Urinary bladder (tissue), 4 donors: ENCODE measurements at places on chromosomes 2 and 18.

DNA sequence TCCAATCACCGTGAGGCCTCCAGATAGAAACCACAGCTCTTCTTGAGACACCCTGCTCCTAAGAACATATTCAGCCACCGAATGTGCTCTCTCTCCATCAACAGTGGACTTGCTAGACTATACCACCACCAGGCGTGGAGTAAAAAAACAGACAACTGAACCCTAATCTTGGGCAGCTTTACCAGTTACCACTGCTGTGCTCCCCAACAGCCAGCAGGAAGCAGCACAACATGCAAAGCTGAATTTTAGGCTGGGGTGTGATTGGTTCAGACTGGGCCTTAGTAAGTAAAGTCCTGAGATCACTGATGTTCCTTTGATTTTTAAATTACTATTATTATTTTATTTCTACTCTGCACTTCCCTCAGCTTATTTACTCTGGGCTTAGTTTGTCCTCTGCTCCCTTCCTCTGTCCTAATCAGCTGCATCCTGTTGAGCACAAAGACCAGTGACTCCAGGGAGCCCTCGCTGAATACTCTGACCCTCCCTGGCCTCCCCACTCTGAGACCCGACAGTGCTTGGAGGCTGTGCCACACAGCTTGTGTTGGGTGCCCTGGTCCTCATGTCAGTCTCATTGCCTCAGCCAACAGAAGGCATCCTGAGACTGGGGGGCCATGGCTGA is 21.9 kb downstream of the MRPL35 start:
- DNase-seq, result no peak

- DNase-seq, result no peak
These were observed 141.0 kb downstream of the GLI2 start for GRCh38 chr2:120876526-120877280.

DNA sequence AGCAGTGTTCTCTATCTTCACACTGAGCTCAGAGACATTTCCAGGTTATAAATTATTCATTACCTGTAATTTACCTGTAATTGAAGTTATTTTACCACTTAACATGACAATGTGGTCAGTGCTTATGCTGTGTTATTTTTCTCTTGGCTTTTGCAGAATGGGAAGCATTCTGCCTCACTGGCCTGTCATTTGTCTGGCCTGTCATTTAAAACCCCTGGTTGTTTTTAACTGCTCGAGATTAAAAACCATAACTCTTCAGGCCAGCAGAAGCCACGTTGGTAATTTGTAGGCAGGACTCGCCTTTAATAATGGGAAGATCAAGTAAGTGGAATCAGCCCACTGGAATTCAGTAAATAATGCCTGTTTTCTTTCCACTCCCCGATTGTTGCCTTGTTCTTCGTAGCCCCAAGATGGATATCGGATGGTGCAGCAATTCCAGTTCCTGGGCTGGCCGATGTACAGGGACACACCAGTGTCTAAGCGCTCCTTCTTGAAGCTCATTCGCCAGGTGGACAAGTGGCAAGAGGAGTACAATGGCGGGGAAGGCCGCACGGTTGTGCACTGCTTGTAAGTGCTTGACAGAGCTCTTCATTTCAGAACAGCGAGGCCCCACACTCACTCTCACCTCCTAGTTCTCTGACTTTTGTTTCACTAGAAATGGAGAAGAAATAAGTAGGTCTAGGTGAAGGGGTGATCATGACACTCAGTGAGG is 222.4 kb upstream of the RAB12 start:
- DNase-seq, result no peak

DNA sequence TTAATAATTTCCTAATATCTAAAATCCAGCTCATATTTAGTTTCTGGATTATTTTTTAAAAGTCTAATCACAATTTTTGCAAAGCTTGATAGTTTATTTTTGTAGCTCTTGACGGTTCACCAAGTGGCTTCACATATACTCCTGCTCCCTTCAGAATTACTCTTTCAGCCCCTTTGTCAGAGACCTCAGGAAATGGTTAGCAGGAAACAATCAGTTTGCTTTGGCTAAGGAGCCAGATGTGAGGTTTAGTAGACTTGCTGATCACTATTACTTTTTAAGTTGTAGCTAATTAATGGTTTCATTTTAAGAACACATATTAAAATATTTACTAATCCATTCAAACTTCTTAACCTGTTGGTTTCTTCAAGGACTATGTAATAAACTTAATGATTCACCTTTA is 2.3 kb downstream of the RBBP8 start:
- no peak for DNase-seq

GRCh38 chr2:20182241-20182931 is 42.5 kb downstream of the SDC1 start:
- no peak for DNase-seq
